Umbilical cord (tissue), 2 donors: ENCODE measurements at places on chromosomes 3 and 15.

- DNase-seq = no peak
These were observed 228.9 kb downstream of the FEZF2 start for GRCh38 chr3:62144482-62144881.

DNA sequence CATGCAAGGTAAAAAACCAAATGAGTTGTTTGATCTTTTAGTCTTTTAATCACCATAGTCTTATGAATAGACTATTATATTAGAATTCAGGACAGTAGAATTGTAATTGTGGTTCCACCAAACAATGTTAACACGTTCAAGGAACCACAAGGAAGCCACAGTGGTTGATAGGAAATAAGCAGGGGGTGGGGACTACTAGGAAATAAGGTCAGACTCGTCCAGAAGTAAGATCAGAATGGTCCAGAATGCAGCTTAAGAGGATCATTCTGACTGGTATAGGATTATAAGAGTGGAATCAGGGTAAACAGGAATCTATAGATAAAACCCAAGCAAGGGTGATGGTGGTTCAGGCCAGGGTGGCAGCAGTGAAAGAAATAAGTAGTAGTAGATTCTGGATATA is 7.5 kb downstream of the MYNN start:
- no peak for DNase-seq

- DNase-seq = no peak
These were observed 91.0 kb downstream of the XXYLT1 start for GRCh38 chr3:195179776-195180489.

DNA sequence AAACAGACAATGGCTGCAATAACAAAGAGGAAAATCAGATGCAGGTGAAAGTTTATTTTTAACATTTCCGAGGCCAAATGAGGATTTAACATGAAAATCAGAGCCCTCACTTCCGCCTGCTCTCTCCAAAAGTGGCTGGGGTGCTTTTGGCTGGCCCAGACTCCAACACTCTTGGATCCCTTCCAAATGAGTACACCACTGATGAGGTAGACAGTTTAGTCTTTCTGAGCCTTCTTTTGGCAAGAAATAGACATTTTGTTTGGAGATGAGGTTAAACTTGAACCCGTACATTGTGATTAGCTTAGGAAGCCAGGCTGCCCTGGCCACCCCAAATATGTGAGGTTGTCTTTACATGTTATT is 51.0 kb upstream of the TRA2B start:
- no peak for DNase-seq

DNA sequence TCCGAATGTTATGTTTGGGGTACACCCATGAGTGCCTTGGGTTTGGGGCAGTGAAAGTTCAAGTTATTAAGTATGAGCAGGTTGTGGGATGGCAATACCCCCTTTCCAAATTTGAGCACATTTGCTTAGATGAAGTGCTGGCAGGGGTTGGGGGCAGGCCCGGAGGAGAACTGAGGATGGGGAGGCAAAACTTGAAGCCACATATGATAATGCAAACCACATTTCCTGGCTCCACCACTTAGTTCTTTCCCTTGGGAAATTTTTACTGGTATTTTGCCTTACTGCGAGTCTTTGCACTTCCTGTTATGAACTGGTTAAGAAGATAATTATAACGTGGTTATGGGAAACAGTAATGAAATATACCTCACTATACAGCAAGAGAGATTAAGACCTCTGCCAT is 336.0 kb upstream of the ONECUT1 start:
- no peak for DNase-seq

DNA sequence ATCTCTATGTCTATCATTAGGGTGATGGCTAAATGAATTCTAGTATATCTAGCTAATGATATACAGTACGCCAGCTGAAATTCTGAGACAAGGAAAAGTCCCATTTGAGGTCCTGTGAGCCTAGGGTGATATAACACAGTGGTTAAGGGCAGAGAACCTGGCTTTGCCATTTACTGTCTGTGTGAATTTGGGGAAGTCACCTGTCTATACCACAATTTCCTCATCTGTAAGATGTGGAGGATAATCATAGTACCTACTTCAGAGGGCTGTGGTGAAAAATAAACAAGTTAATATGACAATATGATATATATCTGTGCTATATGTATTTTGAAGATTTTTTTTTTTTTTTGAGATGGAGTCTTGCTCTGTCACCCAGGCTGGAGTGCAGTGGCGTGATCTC is 9.8 kb upstream of the ANKDD1A start:
- DNase-seq = no peak

DNA sequence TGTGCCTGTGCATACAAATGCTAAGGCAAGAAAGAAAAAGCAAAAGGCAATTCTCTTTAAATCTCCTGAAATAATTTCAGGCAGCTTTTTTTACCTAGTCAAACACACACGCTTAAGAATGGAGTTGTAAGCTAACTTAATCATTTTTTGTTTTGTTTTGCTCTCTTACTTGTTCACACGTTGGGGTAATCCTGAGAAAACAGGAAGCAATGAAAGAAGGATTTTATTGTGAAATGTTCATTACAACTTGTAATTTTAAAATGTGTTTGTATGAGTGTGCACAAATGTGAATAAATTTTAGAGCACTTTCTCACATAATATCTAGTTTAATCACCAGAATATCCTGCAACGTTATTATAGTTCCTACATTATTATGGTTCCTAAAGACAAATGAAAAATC is 263.8 kb downstream of the LPP start:
- DNase-seq = no peak

- no peak for DNase-seq
These were observed 5.8 kb downstream of the OXNAD1 start for GRCh38 chr3:16270855-16271254.

DNA sequence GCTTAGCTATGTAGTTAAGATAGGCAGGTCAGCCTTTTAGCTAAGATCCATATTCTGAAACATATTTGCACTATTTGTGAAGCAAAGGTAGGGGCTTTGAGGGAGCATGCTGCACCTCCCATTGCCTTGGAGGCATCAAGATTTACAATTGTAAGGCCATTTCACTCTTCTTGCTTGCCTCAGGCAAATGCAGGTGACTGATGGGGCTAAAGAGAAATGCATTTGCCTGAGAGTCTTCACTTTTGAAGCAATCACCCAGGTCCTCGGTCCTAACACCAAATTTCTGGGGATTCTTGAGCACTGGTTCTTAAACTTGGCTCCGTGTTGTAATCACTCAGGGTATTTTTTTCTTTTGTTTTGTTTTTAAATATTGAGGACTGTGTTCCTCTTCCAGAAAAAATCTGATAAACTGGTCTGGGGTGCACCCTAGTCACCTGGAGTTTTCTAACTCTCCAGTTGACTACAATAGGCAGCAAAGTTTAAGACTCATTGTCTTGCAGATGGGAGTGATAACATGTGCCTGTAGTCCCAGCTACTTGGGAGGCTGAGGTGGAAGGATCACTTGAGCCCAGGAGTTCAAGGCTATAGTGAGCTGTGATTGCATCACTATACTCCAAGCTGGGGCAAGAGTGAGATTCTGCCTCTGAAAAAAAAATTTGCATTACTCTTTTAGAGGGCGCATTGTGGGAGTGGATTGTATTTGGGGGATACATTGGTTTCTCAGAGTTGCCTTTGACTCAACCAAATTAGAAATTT is 68.1 kb downstream of the EOMES start:
- DNase-seq = no peak
